ENCODE measurements at places on chromosomes 6 and 20.

- no peak for DNase-seq
These were observed 136.5 kb downstream of the DOK5 start for GRCh38 chr20:54611708-54612412.

DNA sequence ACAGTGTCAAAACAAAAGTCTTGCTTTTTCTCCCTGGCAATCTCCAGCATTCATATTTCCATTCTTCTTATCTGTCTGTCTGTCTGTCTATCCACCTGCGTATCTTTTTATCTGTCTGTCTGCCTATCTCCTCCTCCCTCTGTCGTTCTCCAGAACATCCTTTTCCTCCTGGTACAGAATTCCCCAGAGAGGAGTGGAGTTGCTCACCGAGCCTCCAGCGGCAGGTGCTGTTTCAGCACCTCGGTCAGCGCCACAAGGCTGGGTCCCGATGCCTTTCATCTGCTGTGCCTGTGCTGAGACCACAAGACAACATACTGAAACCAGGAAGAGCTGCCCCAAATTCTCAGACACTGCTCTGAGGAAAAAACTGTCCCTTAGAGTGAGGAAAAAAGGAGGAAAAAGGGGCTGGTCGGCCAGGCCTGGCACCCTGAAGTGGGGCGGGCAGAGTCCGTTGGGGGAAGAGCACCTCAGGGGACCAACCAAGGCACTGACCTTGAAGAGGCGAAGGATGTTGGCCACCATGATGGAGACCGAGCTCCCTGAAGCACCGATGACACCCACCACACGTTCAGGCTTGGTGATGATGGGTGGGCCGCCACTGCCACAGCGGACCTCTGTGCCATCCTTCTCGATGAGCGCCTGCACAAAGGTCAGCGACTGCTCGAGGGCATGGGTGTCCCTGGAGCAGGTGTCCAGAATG lies 13.3 kb downstream of the GRM4 start:
- no peak for DNase-seq

- no peak for DNase-seq
These were observed 19.6 kb upstream of the SAMHD1 start for GRCh38 chr20:36971103-36971502.

- DNase-seq, result no peak
These were observed 23.5 kb downstream of the CHD6 start for GRCh38 chr20:41594514-41595322.

- no peak for DNase-seq
These were observed 646 bp downstream of the RPS6KA2 start for GRCh38 chr6:166626177-166627032.

- DNase-seq, result no peak
These were observed 685.6 kb downstream of the DOK5 start for GRCh38 chr20:55160996-55161395.

- DNase-seq, result no peak
These were observed 270.9 kb upstream of the JARID2 start for GRCh38 chr6:14974792-14975470.

- no peak for DNase-seq
These were observed 3.7 kb upstream of the IP6K3 start for GRCh38 chr6:33750244-33750991.

DNA sequence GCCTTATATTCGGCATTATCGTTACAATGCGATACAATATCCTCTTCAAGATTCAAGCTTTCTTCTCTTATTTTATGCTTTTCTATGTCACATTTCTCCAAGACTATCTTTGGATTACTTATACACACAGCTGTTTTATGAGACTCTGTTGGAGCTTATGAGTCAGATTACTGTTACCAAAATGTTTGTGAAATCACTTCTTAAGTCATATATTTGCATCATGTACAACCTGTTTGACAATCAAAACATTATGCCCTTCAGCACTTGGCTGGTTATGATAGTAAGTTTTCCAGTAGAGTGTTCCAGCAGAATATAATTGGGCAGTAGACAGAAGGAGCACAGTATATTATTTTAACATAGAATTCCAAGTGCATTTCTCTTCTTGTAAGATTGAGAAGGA lies 35.2 kb downstream of the BMP6 start:
- no peak for DNase-seq
